ENCODE measurements at places on chromosomes 12 and 14. TPM values are rescaled to one million over a fixed set of nuclear protein-coding genes. Genes with fewer than 3 reads are reported as not detected.

PLEKHA5 gene
- total RNA-seq: 32.6 TPM

RIMBP2 gene
- total RNA-seq: 1.2 TPM

ERP27 gene
- not detected for total RNA-seq

- no peak for DNase-seq
- no peaks in the 10 kb centered on the region for H3K27me3 ChIP-seq
- no peaks in the 10 kb centered on the region for H3K36me3 ChIP-seq
- no peak overlapping the region for H3K4me3 ChIP-seq
- no peak overlapping the region for H3K27ac ChIP-seq
These were observed 195.2 kb upstream of the PRMT8 start for GRCh38 chr12:3295646-3296408.

MSI1 gene
- not detected for total RNA-seq

CLEC4C gene
- not detected for total RNA-seq

DNA sequence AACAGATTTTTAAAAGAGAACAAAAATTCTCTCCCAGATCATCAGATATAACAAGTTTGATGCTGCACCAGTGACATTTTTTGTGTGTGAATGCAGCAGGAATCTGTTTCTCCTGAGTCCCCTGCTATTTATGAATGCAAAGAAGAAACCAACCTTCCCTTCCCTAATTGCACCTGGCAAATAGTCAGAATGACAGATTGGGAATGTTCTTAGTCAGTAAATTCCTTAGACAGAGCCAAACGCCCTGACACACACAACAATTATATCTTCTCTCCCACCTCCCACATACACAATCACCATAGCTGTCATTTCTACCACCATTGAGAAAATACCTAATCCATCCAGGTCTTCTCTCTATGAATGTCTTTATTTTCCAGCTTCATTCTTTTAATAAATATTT is 174.4 kb downstream of the ALG10B start:
- no peaks in the 10 kb centered on the region for H3K36me3 ChIP-seq
- no peak overlapping the region for H3K4me3 ChIP-seq
- DNase-seq: no peak
- no peaks in the 10 kb centered on the region for H3K27me3 ChIP-seq
- no peak overlapping the region for H3K27ac ChIP-seq
- H3K4me1 ChIP-seq: no peaks in the 10 kb centered on the region

DNA sequence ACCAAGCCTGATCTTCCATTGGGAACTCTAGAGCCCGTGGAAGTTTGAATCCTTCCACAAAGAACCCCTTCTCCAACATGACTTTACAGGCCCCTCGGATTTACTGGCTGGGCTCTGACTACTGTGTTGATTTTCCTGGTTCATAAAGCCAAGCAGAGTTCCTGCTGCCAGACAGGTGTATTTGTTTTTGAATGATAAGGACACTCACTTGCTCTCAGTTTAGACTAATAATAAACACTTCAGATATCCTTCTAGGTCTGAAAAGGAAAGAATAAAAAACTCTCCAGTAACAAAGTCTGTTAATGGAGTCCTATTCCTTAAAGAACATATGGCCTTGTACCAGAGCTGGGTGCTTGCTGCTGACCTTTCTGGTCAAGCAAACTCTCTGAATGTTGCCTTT is 31.0 kb downstream of the SIX1 start:
- H3K4me1 ChIP-seq: no peaks in the 10 kb centered on the region
- no peak for DNase-seq
- no peak overlapping the region for H3K27ac ChIP-seq
- no peaks in the 10 kb centered on the region for H3K36me3 ChIP-seq

DNA sequence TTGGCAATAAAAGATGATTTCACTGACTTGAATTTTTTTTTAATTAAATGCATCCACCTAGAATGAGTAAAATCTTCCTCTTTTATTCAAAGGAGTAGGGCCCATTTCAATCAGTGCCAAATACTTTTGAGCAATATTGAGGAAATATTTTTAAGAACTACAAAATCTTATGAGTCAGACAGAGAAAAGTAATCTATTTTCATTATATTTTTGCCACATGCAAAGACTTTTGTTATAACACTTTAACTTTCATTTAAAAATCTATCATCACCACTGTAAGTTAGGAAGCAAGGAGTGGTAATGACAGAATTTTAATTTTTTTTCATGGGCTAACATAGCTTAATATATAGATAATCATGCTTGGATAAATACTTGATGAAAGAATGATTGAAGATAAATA is 345.2 kb upstream of the KITLG start:
- no peaks in the 10 kb centered on the region for H3K36me3 ChIP-seq
- DNase-seq: no peak
- no peak overlapping the region for H3K4me3 ChIP-seq
- H3K27me3 ChIP-seq: no peaks in the 10 kb centered on the region

- H3K27me3 ChIP-seq: no peaks in the 10 kb centered on the region
- H3K36me3 ChIP-seq: peaks cover 5% of the 10 kb centered on the region
- DNase-seq: no peak
- peak overlapping the region; percentile 75 for H3K4me3 ChIP-seq
- peaks cover 20% of the 10 kb centered on the region for H3K4me1 ChIP-seq
- peak overlapping the region; percentile 91 for H3K27ac ChIP-seq
These were observed 688 bp upstream of the RASSF3 start for GRCh38 chr12:64609536-64610078.

TAS2R43 gene
- 10.0 TPM for total RNA-seq

GRCh38 chr12:49644620-49644994 is 21.2 kb downstream of the PRPF40B start:
- peaks cover 7% of the 10 kb centered on the region for H3K4me1 ChIP-seq
- H3K4me3 ChIP-seq: no peak overlapping the region
- no peaks in the 10 kb centered on the region for H3K27me3 ChIP-seq
- DNase-seq: peak; percentile 93

GRCh38 chr12:80056232-80056631 is 43.1 kb upstream of the OTOGL start:
- H3K27me3 ChIP-seq: no peaks in the 10 kb centered on the region
- H3K4me1 ChIP-seq: no peaks in the 10 kb centered on the region
- H3K27ac ChIP-seq: peak overlapping the region; percentile 30
- H3K4me3 ChIP-seq: no peak overlapping the region
- no peak for DNase-seq

ADAMTS20 gene
- not detected for total RNA-seq

- no peak overlapping the region for H3K27ac ChIP-seq
- H3K27me3 ChIP-seq: no peaks in the 10 kb centered on the region
- no peaks in the 10 kb centered on the region for H3K4me1 ChIP-seq
- no peaks in the 10 kb centered on the region for H3K36me3 ChIP-seq
- no peak overlapping the region for H3K4me3 ChIP-seq
These were observed 702.7 kb downstream of the TMTC2 start for GRCh38 chr12:83389237-83389996.

DNA sequence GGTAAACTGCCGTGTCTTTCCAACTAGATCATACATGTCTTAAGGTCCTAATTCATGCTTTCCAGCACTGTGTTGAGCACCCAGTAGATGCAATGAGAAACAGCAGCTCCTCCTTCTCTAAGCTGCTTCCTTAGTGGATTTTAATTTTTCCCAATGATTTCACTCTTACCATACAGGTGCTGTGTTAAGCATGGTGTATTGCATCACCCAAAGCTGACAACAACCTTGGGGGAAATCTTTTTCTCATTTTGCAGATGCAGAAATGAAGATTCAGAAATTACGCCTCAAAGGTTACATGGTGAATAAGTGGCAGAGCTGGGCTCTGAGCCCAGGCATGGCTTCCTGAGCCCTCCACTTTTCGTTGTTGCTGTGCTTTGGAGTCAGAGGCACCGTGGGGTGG is 75.6 kb downstream of the NEDD1 start:
- H3K4me1 ChIP-seq: no peaks in the 10 kb centered on the region
- H3K27me3 ChIP-seq: no peaks in the 10 kb centered on the region
- H3K27ac ChIP-seq: no peak overlapping the region
- no peak overlapping the region for H3K4me3 ChIP-seq
- no peak for DNase-seq
- no peaks in the 10 kb centered on the region for H3K36me3 ChIP-seq

DNA sequence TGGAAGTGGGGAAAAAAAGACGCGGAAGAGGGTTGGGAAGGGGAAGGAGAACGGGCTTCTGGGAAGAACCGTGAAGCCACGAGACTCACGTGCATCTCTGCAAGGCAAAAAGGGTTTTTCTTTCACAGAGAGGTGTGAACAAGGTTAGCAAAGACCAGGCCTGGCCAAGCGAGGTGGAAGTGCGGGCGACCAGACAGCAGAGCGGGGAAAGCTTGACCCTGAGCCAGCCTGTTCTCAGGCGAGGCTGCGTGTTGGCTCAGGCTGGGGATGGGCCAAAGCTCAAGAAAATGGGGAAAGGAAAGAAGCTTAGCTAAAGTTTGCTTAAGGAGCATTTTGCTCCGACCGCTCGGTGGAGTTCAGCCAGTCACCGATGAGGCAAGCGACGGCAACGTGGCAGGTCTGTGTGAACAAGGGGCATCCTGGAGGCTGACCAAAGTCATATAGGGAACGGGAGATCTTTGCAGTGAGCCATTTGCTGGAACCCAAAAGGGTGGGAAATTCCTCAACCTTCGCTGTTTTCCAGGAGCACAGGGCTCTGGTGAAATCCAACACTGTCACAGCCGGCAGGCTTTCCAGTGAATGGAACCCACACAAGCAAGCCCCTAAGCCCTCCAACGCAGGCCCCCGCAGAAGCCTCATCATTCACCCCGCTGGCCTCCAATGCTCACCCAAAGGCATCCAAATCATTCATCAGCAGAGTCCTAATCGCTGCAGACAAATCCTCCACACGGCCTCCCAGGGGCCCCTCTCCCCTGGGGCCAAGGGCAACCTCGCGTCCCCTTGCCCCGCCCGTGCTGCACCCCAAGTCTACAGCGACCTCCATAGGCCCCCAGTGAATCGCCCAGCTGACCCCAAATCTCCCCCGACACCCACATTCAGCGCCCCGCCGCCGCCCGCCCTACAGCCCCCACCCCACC is 754 bp downstream of the ZNF605 start:
- H3K4me3 ChIP-seq: peak overlapping the region; percentile 87
- H3K36me3 ChIP-seq: no peaks in the 10 kb centered on the region
- peak overlapping the region; percentile 96 for H3K27ac ChIP-seq
- peaks cover 18% of the 10 kb centered on the region for H3K4me1 ChIP-seq

DNA sequence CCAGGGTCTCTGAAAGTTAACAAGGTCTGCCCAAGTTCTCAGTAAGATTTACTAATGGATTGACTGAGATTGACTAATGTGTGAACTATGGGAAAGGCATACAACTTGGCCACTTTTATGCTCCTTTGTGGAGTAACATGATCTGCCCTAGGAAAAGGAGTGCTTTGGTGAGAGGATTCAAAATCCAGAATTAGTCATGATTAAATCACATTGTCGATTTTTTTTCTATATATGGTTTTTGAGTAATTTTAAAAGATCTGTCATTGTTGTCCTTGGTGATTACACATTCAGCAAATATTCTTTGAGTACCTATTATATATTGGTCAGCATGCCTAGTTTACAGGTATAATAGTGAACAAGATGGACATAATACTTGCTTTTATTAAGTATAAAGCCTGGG is 147.7 kb upstream of the SYT10 start:
- H3K27ac ChIP-seq: no peak overlapping the region
- no peak overlapping the region for H3K4me3 ChIP-seq
- no peaks in the 10 kb centered on the region for H3K27me3 ChIP-seq
- no peak for DNase-seq
- H3K4me1 ChIP-seq: no peaks in the 10 kb centered on the region

- DNase-seq: no peak
- H3K4me1 ChIP-seq: no peaks in the 10 kb centered on the region
- no peak overlapping the region for H3K4me3 ChIP-seq
- H3K27me3 ChIP-seq: no peaks in the 10 kb centered on the region
- no peak overlapping the region for H3K27ac ChIP-seq
These were observed 385.6 kb downstream of the GRIN2B start for GRCh38 chr12:13595536-13596443.

TTC5 gene
- 10.2 TPM for total RNA-seq

DNA sequence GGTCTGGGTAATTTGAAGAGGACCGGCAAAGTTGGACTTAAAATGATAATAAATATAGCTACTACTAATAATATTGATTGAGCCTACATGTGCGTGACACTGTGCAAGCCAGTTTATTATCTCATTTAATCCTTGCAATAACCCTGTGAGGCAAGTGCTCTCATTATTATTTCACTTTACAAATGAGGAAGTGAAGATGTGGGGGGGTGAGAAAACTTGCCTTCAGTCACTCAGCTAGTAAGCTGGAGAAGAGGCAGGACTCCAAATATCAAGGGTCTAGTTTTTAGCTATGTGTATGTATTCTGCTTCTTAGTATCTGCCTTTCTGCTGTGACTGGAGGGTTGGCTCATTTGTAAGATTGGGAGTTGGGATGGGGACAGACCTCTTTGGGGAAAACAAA is 39.2 kb downstream of the NPAS3 start:
- no peaks in the 10 kb centered on the region for H3K27me3 ChIP-seq
- H3K4me3 ChIP-seq: no peak overlapping the region
- no peaks in the 10 kb centered on the region for H3K36me3 ChIP-seq
- no peak overlapping the region for H3K27ac ChIP-seq
- DNase-seq: no peak
- H3K4me1 ChIP-seq: no peaks in the 10 kb centered on the region

KLRC1 gene
- total RNA-seq: not detected
